ENCODE measurements at places on chromosomes 1 and 21.

- no peak for DNase-seq
Observed at GRCh38 chr21:39904457-39904856, 37.2 kb downstream of the PCP4 start.

DNA sequence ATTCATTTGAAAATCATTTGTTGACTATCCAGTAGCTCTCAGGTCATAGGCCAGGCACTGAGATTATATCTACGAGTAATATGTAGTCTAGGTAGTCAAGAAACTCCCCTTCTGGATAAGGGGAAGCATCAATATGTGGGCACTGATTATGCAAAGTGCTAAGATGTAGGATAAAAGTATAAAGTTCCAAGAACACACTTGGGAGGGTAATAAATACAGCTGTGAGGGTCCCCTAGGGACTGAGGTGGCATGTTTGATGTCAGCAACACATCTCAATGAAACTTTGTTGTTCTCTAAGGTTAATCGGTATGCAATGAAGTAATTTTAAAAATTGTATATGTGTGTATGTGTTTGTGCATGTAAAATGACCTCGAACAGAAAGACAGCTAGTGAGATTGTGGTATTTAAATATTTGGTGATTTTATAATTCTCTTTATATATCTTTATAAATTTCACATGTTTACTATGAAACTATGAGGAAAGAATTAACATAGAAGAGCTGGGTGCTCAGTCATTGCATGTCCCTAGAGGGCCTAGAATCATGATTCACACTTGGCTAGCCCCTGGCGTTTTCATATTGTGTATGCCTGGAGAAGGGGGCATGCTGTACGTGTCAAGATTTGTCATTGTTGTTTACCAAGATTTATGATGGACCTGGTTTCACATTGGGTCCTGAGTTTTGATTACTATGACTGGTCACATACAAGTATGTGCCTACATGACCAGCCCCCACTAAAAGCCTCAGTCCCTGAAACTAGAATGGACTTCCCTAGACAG is 140.1 kb upstream of the DUSP10 start:
- DNase-seq = no peak

GRCh38 chr1:112548547-112548946 is 39.8 kb downstream of the WNT2B start:
- DNase-seq = no peak

DNA sequence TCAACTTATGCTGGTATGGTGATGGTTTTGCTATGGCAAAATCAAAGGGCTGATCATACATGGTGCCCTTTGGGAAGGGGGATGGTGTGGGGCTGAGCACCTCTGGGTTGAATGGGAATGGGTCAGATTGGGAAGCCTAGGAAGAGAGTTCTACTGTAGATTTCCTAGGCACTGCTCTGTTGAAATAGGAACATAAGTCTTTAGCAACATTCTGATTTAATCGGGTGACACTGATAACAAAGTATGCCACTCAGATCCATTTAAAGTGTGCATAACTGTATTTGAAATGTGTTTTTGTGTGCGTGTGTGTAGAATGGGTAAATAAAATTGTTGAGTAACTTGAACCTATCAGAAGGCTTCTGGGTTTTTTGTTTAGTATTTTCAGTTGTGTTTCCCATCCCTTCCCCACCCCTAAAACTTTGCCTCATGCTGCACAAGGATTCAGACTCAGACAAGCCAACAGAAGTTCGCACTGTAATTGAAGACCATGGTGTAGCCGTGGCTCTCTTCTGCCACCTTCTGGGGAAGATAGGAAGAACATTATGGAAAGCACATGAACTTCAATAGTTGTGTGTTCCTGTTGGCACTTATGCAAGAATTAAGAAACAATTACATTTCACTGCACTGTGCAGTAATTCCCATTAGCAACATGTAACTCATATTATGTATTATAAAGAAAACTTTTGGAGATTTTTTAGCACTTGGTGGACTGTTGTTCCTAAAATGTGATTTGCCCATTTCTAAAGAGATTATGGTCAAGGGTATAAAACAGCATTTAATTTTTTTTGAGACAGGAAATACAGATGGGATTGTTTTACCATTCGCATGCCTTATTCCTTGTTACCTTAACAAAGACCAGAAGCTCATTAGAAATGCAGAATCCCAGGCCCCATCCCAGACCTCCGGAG is 10.9 kb upstream of the C4BPB start:
- peak; percentile 56 for DNase-seq

- peak; percentile 61 for DNase-seq
Observed at GRCh38 chr1:236058141-236058934, 6.6 kb downstream of the NID1 start.

- no peak for DNase-seq
Observed at GRCh38 chr1:110773813-110774212, 99.1 kb upstream of the KCNA3 start.

All from retina (tissue), 1 donor.